Large intestine (tissue), 12 donors: ENCODE measurements at places on chromosomes 6 and 20. TPM values are rescaled to one million over a fixed set of nuclear protein-coding genes. Genes with fewer than 3 reads are reported as not detected.

GRCh38 chr6:145809785-145810184, 4.8 kb downstream of the FBXO30 start:
- DNase-seq = no peak

DNA sequence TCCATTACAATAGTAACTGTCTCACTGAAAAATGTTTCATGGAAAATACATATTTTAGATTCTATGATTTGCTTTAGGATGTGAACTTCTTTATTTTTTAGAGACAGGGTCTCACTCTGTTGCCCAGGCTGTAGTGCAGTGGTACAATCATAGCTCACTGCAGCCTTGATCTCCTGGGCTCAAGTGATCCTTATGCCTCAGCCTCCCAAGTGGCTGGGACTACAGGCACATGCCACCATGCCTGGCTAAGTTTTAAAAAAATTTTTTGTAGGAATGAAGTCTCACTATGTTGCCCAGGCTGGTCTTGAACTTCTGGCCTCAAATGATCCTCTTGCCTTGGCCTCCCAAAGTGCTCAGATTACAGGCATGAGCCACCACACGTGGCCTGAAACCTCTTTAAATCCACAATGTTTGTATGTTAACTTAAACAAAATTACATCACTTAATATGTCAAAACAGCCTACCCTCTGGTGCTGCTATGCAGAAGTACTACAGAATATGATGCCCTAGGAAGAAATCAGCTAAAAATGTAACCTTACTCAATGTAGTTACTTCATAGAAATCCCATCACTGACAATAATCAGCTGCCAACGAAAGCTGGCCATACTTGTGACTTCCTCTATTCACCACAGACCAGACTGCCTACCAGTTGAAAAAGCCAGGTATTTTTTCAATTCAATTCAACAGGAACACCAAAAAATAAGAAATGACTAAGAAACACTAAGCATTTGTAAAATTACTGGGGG, 17.6 kb downstream of the EEF1A1 start:
- DNase-seq = no peak

GRCh38 chr20:2746636-2747265, 53.7 kb downstream of the CPXM1 start:
- no peak for DNase-seq

DNA sequence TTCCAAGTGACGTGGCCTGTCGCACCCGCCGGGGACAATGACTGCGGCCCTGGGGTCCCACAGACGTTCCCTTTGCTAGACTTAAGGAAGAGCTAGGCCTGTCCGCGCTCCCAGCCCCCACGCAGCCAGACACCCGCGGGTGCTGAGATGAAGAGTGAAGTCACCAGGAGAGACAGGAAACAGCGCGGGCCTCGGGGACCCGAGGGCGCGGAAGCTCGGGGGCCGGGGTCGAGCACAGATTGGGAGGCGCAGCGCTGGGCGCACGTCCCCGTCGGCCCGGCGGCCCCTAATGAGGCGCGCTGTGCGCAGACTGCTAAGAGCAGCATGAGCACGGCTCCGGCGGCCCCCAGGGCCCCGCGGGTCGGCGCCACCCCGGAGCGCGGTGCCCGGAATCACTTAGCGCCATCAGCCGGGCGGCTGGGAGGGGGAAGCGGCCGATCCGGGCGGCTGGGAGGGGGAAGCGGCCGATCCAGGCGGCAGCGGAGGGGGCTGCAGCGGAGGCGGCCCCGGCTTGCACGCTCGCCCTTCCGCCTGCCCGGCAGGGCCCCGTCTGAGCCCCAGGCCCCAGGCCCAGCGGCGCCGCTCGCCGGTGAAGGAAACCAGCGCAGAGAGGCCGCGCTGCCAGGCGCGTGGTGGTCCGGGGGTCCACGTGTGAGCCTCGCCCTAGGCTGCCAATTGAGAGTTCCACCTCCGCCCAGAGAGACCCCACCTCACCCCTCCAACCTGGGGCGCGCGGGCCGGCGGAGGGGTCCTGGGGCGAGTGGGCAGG, 8.3 kb upstream of the AVP start:
- DNase-seq = peak; percentile 35

GRCh38 chr6:168732676-168733075, 291.7 kb downstream of the SMOC2 start:
- DNase-seq = no peak

GRCh38 chr6:47653706-47654105, 44.7 kb upstream of the ADGRF4 start:
- peak; percentile 35 for DNase-seq

GRCh38 chr6:93799226-93799625, 379.9 kb upstream of the EPHA7 start:
- DNase-seq = no peak

DNA sequence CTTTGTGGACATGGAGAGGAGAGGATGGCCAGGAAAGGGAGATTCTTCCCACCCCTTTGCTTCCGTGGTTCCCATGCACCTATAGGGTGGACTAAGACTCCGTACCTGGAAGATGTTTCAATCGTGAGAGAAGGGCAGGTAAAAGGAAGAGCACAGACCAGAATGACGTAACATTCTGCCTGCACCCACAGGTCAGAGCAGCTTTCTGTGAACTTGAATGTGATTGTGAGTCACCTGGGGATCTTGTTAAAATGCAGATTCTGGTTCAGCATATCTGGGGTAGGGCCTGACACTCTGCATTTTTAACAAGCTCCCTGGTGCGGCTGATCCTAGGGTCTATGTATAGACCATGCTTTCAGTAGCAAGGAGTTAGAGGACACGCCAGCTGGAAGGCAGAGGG, 164.1 kb upstream of the SGK1 start:
- DNase-seq = no peak

- DNase-seq = no peak
Observed at GRCh38 chr20:53174454-53174853, 202.3 kb downstream of the TSHZ2 start.

- DNase-seq = no peak
Observed at GRCh38 chr6:150426198-150426597, 57.4 kb downstream of the IYD start.

GRCh38 chr6:105272786-105273185, 93.0 kb upstream of the POPDC3 start:
- DNase-seq = peak; percentile 87

DNA sequence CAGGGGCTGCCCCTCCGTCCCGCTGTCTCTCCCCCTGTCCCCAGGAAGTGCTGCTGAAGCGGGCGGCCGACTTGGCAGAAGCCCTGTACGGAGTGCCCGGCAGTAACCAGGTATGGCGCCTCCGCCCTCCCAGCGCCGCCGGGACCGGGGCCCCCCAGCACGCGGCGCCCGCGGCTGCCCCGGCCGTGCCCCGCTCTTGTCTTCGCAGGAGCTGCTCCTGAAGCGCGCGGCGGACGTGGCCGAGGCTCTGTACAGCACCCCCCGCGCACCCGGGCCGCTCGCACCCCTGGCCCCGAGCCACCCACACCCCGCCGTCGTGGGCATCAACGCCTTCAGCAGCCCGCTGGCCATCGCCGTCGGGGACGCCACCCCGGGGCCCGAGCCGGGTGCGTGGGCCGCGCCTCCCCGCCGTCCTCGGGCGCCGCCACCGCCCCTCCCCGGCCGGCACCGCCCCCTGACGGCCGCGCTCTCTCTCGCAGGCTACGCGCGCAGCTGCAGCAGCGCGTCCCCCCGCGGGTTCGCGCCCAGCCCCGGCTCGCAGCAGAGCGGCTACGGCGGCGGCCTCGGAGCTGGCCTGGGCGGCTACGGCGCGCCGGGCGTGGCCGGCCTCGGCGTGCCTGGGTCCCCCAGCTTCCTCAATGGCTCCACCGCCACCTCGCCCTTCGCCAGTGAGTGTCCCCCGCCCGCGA, 48.4 kb downstream of the CPXM1 start:
- DNase-seq = no peak

- DNase-seq = peak; percentile 98
Observed at GRCh38 chr6:6969761-6970223, 138.0 kb upstream of the RREB1 start.

- no peak for DNase-seq
Observed at GRCh38 chr20:18363708-18364107, 75.4 kb downstream of the ZNF133 start.

DNA sequence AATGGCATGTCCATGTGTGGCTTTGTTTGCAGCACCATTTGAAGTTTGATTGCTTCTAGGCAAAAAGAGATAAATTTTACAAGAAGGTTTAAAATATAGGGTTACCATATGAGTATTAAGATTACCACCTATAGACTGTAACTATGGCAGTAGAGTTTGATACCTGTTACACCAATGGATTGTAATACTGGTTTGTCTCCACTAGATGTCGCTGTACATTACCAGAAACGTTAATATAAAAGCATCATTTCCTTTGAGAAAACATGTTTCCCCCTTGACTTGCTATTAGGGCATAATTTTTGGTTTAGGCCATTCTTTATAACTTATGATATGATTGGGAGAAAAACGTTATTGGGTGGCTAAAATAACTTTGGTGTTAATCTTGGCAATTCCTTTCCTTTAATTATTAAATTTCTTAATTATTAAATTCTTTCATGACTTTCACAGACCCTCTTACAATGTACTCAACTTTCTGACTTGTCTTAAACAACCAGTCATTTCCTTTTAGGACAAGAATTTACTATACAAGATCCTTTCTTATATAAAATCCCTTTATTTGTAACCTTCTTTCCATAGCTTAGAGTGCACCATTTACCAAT, 42.8 kb downstream of the HLA-DPB1 start:
- DNase-seq = peak; percentile 6

- DNase-seq = no peak
Observed at GRCh38 chr20:21554985-21555384, 41.1 kb upstream of the NKX2-2 start.

DNA sequence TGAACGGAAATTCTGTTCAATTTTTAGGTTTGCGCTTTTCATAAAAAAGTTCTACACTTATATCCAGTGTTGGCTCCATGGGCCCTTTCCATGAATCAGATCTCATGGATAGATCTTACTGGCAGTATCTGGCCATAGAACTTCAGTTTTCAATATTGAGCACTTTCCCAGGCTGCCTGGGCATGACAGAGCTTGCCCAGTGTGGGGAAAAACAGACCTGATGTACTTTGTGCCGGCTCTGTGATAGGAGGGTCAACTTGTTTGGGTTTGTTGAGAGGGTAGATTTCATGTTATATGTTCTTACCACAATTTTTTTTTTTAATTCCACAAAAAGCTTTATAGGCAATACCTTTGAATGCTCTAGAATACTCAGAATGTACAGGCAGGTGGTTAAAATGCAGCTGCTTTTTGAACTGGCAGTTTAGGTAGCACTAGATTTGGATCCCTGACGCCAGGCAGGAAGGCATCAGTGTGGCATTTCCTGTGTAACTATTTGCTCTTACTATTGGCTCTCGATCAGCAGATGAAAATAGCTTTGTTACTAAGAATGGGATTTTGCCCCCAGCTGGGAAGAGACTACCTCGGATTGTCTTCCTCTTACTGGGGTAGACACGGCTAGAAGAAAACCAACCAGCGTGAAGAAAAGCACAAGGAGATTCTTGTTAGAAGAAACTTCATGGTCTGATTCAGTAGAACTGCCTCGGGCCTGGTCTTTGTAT, 404.9 kb upstream of the SOX4 start:
- DNase-seq = no peak

DNA sequence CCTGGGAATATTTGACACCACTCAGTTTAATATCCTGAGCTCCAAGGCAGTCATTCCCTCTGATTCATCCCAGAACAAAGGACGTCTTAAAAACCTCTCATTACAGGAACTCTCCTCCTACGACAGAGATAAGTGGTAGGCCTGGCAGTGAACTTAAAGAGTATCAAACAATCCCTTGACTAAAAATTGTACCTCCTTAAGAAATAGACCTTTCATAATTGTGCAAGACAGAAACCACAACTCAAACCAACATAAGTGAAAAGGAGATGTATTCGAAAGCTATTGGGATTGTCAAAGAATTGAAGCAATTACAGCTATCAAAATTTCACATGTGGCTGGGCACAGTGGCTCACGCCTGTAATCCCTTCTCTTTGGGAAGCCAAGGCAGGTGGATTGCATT, 19.1 kb upstream of the BNIP5 start:
- no peak for DNase-seq

DNA sequence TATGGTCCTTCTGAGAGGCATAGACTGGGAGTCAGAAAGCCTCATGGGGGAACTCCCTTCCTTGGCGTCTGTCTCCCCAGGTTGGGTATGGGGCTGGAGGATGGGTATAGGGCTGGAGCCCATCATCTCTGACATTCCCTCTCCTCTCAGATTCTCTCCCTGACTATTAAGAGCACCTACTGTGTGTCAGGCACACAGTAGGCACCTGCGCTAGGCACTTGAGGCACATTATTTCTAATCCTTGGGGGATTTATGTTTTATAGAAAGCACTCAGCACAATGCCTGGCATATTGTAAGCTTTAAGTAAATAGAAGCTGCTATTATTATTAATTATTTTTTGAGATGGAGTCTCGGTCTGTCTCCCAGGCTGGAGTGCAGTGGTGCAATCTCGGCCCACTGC, 76.3 kb downstream of the CD40 start:
- DNase-seq = no peak

DNA sequence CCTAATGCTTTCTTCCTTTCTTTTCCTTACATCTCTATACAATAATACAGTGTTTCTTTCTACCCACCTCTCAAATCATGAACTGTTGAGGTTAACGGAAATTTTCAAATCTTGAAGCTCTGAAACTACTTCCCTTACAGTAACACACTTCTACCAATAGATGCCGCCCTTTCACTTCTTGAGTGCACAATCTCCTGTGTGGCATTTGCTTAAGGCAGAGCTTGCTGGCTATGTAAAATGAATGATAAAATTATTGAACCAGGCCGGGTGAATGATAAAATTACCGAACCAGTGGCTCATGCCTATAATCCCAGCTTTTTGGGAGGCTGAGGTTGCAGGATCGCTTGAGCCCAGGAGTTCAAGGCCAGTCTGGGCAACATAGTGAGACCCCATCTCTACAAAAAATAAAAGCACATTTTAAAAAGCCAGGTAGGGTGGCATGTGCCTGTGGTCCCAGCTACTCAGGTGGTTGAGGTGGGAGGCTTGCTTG, 56.8 kb downstream of the KCNS1 start:
- peak; percentile 32 for DNase-seq

DNA sequence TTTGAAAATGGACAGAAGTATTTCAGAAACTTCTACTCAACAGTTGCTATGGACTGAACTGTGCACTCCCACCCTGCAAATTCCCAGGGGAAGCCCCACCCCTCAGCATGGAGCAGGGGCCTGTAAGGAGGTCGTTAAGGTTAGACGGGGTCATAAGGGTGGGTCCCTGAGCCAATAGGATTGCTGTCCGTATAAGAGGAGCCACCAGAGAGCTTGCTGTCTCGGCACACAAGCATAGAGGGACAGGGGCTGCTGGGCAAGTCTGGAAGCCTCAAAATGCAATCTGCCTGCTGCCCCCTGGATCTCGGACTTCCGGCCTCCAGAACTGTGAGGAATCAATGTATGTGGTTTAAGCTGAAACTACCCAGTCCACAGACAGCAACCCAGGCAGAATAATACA, 37.4 kb upstream of the AFDN start:
- no peak for DNase-seq

GRCh38 chr6:159572439-159573110, 120.5 kb downstream of the SOD2 start:
- no peak for DNase-seq

- DNase-seq = no peak
Observed at GRCh38 chr6:28251661-28252008, 434 bp downstream of the ZKSCAN4 start.

SSTR4 gene
- polyA plus RNA-seq = not detected

TUBB1 gene
- polyA plus RNA-seq = 0.52 TPM

ZNF337 gene
- 28.0 TPM for polyA plus RNA-seq

PIGU gene
- 25.3 TPM for polyA plus RNA-seq

RNF182 gene
- 1.6 TPM for polyA plus RNA-seq

BTBD3 gene
- polyA plus RNA-seq = 51.0 TPM

APOBEC2 gene
- polyA plus RNA-seq = 5.6 TPM

PSORS1C2 gene
- polyA plus RNA-seq = 0.04 TPM

MYCT1 gene
- 8.5 TPM for polyA plus RNA-seq

NRSN1 gene
- 10.0 TPM for polyA plus RNA-seq

COL20A1 gene
- 7.2 TPM for polyA plus RNA-seq

CALHM6 gene
- polyA plus RNA-seq = 7.8 TPM

GNMT gene
- 0.54 TPM for polyA plus RNA-seq
